ENCODE measurements at places on chromosomes 11 and 22.

DNA sequence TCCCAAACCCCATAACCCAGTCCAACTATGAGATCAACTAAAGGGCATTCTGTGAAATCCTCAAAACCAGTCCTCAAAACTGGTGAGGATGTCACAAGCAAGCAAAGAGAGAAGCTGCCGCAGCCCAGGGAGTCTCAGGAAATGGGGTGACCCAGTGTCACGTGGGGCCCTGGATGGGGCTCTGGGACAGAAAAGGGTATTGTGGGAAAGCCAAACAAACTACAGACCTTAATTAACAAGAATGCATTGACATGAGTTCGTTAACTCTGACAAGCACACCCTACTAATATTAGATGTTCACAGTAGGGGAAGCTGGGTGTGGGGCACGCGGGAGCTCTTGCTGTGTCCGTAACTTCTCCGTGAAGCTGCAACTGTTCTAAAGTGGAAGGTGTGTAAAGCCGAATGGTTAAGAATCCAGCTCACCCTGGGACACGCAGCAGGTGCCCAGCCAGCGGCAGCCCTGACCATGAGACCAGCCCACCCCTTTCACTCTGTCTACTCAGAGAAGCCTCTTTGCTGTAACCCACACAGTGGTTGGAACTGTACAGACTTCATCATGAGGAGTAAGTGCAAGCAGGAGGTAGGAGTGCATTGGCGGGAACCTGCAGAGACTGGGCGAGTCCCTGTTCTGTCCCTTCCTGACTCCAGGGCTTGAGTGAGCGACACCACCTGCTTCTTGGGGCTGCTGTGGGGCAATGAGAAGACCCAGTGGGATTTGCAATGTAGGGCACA is 17.9 kb downstream of the LINC01488 start:
- DNase-seq: no peak

DNA sequence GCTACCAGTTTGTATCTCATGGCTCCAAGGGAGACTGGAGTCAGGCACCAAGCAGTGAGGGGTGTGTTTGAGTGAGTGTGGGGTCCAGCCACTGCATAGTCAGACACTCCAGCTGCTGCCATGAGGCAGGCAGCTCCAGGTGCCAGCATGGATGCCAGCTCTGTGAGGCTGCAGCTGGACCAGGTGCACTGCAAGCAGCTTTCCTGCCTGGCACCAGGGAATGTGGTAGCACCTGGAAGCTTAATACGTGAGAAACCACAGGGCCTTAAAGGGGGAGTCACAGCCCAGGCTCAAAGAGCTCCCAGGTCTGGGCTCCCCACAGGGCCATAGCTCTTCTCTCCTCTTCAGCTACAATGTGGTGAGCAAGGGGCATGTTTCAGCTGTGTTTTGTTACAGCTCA is 817.8 kb upstream of the LUZP2 start:
- DNase-seq: no peak

- no peak for DNase-seq
Observed at GRCh38 chr22:42344361-42344905, 74.0 kb upstream of the TCF20 start.

DNA sequence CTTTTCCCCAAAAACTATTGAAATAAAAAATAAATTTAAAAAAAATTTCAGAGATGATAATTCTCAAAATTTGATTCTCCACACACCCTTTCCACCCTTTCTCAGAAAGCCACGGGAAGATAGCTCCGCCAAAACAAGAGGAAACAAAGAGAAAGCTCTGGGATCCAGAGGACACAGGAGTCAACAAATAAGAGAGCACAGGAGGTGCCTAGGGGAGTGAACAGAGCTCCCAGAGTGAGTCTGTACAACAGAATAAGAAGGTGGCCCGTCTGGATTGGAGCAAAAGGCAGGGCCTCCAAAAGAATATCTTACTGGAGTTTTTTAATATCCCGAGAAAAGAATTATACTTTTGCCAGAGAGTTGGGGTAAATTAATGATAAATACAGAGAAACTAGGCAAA is 96.3 kb upstream of the DRD2 start:
- DNase-seq: no peak
